ENCODE measurements at places on chromosomes 16 and 17. TPM values are rescaled to one million over a fixed set of nuclear protein-coding genes. Genes with fewer than 3 reads are reported as not detected.
A peak's percentile ranks its signal among the peaks of the same experiment; 100 is the strongest.

- DNase-seq = no peak
Observed at GRCh38 chr16:87960852-87961251, 9.6 kb downstream of the BANP start.

DNA sequence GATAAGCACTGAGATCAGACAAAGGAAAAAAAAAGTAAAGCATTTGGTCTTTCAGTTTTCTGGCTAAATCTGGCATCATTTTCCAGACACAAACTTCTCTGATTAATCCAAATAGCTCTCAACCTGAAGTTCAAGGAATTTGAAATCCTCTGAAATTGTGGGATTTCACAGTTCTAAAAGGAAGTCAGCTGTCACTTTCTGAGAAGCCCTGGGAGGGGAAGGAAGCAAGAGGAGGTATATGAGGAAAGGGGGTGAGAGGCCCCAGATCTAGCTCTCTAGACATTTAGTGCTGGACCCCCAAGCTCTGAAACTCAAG lies 17.5 kb upstream of the HOXB9 start:
- DNase-seq = no peak

GRCh38 chr17:39752241-39752881 lies 14.6 kb downstream of the GRB7 start:
- no peak for DNase-seq

PRR29 gene
- total RNA-seq = 0.51 TPM

DNA sequence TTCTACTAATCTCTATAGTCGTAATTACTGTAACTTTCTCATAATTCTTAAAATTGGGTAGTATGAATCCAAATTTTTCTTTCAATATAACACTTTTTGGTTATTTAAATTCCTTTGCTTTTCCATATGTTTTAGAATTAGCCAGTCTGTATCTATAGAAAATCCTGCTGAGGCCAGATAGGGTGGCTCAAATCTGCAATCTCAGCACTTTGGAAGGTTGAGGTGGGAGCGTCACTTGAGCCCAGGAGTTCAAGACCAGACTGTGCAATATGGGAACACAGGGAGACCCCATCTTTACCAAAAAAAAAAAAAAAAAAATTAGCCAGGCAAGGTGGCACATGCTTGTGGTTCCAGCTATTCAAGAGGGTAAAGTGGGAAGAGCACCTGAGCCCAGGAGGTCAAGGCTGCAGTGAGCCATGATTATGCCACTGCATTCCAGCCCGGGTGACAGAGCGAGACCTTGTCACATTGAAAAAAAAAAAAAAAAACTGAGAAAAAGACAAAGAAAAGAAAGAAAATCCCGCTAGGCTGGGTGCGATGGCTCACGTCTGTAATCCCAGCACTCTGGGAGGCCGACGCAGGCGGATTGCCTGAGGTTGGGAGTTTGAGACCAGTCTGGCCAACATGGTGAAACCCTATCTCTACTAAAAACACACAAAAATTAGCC lies 9.3 kb downstream of the TERF2 start:
- DNase-seq = no peak

- no peak for DNase-seq
Observed at GRCh38 chr16:52364500-52364899, 182.4 kb downstream of the TOX3 start.

G6PC1 gene
- total RNA-seq = not detected

DNA sequence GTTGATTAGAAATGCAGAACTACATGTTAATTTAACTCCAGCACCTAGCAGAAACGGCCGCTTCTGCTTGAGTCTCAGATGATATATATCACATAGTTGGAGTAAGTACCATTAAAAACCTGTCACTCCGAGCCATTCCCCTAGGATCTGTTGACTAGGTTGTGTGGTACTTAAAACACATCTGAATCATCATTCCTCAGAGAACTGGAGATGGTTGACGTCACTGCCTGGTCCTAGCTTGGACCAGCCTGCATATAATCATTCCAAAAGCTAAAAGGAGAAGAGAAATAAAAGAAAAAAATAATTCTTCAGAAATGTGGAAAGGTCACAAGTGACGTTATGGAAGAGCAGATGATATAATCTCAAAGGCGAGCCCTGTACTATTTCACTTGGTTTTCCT lies 31.3 kb upstream of the RASL10B start:
- DNase-seq = no peak

GRCh38 chr17:43984521-43984920 lies 19.9 kb upstream of the NAGS start:
- DNase-seq = no peak

PPM1E gene
- under 0.01 TPM for total RNA-seq

- DNase-seq = no peak
Observed at GRCh38 chr17:76710863-76711611, at the start of gene MXRA7. Gene MXRA7, minus strand, starts transcription at chr17:76710965. Its CDS starts 19 bp downstream, at chr17:76710946.

KRTAP9-2 gene
- not detected for total RNA-seq

GRCh38 chr17:8029121-8029520 lies 9.7 kb upstream of the ALOX15B start:
- no peak for DNase-seq

TMEM92 gene
- total RNA-seq = under 0.01 TPM

DNA sequence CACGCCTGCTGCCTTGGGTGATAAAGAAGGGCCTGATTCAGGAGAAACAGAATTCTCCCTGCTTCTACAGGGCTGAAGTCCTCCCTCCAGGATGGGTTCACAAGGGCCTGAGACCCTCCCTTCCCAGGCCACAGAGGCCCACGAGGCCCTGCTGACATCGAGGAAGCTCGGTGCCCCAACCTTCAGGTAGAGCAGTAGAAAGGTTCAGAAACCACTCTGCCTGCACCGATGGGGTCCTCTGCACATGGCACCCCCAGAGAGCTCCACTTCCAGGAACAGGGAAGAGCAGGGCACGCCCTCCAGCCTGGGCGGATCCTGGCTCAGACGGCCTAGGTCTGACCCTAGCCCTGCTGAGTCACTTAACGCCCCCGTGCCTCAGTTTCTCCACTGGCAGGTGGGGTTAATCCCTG lies 773 bp downstream of the CENPX start:
- DNase-seq = no peak

GRCh38 chr17:64492481-64493109 lies 4.3 kb downstream of the POLG2 start:
- peak; percentile 44 for DNase-seq

TEKT5 gene
- not detected for total RNA-seq

DNA sequence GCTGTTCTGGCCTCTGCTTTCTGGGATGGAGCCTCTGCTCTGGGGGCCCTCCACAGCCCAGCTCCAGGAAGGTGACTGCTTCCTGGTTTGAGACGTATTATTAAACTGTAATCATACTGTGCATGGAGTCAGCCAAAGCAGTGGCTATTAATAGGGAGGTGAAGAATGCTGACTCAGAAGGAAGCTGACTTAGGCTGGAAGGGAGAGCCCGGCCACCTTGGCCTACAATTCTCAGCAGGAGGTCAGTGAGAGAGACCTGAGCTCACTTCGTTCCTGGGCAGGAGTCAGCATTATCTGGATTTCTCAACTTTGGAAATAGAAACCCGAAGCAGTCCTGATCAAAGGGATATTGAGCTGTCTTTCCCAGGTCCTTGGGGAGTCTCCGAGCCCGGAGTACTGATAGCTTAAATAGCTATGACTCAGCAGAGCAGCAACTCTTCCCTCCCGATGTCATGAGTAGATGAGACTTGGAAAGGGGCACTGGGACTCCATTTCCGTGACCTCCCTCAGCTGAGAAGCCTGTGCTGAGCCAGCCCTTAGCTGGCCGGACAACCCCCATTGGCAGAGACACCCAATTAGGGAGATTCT lies 91.8 kb downstream of the YPEL2 start:
- DNase-seq = no peak

DNA sequence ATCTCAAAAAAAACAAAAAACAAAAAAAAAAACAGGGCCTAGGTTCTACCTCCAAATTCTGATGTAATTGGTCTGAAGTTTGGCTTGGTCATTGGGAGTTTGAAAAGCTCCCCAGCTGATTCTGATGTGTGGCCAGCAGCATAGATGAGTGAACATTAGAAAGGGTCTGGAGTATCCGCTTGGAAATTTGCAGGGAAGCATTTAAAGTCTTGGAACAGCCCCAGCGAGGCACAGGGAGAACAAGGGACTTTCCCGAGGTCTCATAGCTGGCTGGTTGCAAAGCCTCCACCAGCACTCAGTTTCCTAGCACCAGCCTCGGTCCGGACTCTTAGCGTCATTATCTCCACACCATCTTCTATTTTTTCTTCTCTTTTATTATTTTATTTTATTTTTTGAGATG lies 70.8 kb downstream of the RAB11FIP4 start:
- no peak for DNase-seq

KRTAP17-1 gene
- not detected for total RNA-seq

PTX4 gene
- under 0.01 TPM for total RNA-seq

- DNase-seq = peak; percentile 5
Observed at GRCh38 chr17:1830288-1830687, 483 bp downstream of the RPA1 start.

SMTNL2 gene
- not detected for total RNA-seq

MLKL gene
- total RNA-seq = 9.6 TPM

- no peak for DNase-seq
Observed at GRCh38 chr16:11431915-11432465, 86.7 kb downstream of the RMI2 start.

OR4D1 gene
- total RNA-seq = not detected

DNA sequence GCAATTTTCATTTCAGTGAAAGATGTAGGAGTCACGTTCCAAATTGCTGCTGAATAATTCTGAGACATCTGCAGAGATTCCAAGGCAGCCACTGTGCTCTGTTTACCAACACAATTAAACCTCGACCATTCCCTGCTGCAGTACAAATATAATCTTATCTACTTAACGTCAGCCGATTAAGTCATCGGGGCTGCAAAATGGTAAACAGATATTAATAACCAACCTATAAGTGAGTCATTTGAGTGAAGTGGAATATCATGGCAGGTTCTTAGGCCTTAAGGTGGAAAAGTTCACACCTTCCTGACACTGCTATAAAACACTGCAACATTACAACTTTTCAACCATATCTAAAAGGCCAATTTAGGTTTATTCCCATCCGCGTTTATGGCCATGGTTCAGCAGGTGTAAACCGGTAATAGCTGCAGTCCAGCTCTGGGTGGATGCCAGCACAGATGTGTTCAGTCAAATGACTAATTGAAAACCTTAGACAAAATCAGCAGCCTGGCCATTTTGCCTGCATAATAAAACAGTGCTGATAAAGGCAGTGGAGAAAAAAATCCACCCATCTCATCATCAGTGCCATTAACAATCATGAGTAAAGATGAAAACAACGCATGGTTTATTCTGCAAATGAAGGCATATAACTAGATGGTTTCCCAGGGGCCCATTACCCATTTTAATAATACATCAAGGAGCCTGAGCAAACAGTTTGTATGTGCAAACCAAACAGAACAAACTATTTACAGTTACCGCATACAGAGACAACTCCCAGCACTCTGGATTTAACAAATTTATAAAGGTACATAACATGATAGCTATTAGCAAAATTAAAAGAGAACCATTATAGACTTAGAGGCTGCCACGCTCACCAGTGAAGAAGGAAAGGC lies 202.9 kb upstream of the IRX3 start:
- no peak for DNase-seq

GRCh38 chr17:33262266-33263123 lies 30.6 kb downstream of the ASIC2 start:
- no peak for DNase-seq

LYRM9 gene
- 3.6 TPM for total RNA-seq

ACSM5 gene
- total RNA-seq = 5.6 TPM

DNA sequence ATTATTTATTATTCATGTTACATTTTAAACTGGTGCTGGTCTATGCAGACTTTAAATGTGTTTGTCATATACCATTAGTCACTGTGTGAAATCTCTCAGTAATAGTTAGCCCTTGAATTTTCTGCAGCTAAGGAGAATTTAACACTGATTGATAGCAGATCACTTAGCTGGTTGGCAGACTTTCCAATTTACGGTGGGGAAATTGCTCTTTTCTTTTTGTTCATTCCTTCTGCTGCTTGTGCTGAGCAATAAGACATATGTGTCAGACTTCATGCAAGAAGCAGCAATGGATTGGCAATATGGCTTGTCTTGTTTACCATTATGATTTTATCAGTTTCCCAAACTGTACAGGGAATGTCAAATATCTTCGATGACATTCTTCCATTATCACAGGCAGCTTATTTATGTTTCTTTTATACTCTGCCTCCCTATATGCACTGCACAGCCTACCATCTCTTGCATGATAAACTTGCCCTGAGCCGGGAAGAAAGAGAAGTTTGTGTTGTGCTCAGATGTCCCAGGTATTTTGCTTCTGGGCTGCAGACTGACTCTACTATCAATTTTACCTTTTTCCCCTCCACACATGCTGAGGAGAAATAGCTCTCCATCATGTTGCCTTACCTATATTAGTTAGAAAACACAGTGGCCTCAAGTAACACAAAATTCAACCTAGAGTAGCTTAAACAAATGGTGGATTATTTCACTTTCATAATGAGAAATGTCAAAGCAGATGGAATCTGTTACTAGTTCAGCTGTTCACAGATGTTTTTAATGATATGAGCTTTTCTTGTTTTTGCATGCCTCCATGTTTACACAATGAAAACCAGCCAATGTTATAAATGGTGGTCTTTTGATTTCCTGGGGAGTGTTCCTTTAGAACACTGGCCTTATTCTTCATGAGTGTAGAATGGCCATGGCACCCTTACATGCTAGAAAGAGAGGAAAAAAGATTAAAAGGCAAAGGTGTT lies 968.1 kb upstream of the GOT2 start:
- DNase-seq = no peak

TBC1D3G gene
- not detected for total RNA-seq

DNA sequence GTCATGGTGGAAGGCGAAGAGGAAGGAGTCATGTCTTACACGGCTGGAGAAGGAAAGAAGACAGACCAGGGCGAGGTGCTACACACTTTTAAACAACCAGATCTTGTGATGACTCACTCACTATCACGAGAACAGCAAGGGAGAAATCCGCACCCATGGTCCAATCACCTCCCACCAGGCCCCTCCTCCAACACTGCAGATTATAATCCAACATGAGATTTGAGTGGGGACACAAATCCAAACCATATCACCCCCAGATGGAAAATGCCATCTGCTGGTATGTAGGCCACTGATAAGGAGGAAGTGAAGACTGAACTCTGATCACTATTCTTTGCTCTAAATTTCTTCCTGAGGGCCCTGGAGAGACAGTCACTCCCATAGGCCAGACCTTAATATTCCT lies 7.5 kb upstream of the ITGAX start:
- DNase-seq = no peak

Measured in dermis microvascular lymphatic vessel endothelial cell (primary cell).